D721Med (cell line): ENCODE measurements at places on chromosomes 2 and 18.
A peak's percentile ranks its signal among the peaks of the same experiment; 100 is the strongest.

DNA sequence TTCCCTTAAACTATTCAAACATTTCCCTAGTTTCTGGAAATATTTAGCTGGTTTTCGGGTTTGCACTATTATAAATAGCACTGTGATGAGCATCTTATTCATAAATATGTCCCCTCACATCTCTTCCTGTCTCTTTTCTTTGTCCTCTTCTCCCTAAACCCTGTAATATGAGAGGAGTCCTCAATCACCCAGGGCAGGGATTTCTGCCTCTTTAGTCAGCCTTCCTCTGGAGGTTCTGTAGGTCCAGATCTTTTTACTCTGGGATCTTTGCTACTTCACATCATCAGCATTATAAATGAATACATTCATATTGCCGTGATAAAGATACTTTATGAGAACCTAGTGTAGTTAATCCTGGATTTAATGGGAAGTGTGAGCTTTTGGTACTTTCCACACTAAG, 87.9 kb upstream of the TTN start:
- DNase-seq: no peak

- peak; percentile 47 for DNase-seq
Observed at GRCh38 chr2:203535078-203535783, at the start of gene RAPH1. Gene RAPH1, minus strand, starts transcription at chr2:203535301. Its CDS starts 39,948 bp downstream, at chr2:203495353.

GRCh38 chr2:137975280-137976271, 11.3 kb downstream of the HNMT start:
- DNase-seq: no peak

GRCh38 chr18:70249118-70249517, 39.7 kb upstream of the SOCS6 start:
- DNase-seq: no peak

GRCh38 chr2:181686576-181687185, 6.4 kb upstream of the NEUROD1 start:
- DNase-seq: no peak

DNA sequence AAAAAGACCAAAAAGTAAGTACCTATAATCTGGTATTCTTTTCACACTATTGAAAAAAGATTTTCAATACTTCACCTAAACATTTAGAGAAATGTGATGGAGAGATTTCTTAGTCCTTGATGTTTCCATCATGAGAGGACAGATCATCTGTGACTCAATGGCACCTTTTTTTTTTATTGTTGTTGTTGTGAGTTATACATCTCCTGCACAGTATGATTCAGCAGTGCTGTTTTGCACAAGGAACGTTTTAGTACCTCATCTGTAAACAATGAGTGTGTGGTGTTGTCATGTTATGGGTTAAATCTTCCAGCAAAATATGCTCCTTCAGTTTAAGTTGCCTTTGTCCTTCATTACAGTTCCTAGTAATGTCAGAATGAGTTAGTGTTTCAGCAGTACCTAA, 2.2 kb downstream of the KIAA1328 start:
- no peak for DNase-seq

DNA sequence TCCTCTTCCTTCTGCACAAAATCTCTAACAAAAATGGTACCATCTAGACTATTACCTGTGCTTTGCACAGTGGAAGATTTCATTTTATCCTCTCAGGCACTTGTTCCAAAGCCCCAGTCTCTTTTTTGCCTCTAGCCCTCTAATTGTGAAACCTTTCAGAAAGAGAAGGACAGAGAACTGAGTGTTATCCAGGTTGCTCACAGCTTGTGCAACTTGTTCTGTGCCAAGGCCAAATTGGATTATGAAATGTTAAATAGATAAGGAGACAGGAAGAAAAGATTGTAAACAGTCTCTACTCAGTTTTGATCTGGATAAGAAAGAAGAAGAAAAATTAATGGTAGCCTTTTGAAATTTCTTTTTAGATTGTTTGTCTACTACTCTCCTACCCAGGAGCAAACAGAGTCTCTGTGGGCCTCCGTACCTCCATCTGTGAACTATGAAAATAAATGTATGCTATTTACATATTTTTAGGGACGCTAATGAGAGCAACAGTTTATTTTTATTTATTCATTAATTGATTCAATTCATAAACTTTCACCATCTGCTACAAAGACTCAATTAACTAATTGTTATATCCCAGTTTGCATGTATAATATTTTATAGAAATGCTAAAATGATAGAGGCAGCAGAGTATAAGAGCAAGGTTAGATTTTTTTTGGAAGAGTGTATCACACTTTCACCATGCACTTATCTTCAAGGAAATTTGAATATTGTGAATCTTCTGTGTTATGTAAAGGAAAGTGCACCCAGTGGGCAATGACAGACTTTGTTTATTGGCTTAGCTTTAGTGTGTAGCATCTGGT, 339.0 kb upstream of the ETAA1 start:
- DNase-seq: no peak

DNA sequence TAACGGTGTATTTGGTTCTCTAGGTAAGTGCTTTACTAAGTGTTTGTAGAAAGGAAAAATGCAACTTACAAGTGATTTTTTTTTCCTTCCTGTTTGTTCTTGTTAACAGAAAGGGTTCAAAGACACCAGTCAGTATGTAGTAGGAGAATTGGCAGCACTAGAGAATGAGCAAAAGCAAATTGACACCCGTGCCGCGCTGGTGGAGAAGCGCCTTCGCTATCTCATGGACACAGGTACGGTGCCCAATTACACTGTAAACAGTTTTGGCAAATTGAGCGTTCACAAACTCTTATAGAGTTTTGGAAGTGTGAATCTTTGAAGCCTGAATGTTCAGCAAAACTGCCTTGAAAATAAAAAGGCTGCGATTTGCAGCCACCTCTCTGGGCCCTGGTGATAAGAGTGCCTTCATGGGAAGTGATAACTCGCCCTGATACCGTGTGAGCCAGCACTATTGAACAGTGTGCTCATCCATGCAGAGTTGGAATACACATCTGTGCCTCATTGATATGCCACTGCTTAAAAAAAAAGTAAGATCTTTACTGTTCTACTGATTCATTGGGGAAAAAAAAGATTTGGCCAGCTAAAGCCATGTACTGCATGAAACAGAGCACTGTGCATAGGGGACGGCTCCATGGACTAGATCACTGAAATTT, 54.0 kb upstream of the OTX1 start:
- DNase-seq: no peak

DNA sequence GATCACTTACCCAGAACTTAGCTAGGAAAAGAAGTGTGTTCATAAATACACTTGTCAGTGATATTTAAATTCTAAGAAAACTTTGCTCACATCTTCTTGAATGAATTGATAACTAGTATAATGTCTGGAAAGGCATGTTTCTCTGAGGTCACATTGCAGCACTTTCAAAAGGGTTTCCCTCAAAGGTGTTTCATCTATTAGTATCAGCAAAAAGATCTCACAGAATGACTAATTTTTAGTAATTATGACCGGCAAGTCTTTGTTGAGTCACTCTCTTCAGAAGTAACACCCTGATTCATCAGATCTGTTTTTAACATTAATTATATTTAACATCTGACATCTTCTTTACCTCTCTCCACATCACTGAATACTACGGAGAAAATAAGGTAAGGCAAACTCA, 222.3 kb downstream of the IKZF2 start:
- no peak for DNase-seq

- no peak for DNase-seq
Observed at GRCh38 chr2:73614105-73614504, 28.1 kb downstream of the NAT8 start.

DNA sequence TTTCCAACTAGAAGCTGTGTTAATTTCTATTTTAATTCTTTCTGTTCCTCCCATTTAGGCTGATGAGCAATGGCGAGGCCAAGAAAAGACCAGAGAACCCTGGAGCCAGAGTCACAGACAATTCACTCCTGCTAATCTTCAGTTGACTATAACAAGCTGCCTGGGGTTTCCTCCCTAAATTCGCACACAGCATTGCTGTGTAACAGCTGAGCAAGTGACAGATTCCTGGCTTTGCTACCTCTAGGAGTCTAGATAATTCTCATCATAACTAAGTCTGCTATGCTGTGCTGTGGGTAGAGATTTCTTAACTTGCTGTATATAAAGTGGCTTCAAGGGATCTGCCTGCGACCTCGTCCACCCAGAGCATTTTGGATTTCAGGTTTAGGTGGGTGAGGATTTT, 131.3 kb upstream of the REV1 start:
- no peak for DNase-seq

DNA sequence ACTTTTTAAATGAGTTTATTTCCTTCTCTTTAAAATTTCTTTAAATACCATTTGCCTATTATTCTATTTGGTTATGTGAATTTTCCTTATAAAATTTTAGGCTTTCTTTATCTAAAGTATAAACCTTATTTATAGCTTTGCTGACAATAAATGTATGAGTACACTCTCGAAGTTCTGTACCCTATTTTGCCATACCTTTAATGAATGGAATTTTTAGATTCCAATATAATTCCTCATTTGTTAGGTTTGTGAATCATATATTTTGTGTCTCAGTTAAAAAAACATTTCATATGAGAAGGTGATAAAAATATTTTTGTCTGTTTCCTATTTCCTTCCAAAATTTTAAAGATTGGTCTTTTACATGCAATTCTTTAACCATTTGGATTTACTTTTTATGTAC, 427.4 kb upstream of the SLC8A1 start:
- no peak for DNase-seq

DNA sequence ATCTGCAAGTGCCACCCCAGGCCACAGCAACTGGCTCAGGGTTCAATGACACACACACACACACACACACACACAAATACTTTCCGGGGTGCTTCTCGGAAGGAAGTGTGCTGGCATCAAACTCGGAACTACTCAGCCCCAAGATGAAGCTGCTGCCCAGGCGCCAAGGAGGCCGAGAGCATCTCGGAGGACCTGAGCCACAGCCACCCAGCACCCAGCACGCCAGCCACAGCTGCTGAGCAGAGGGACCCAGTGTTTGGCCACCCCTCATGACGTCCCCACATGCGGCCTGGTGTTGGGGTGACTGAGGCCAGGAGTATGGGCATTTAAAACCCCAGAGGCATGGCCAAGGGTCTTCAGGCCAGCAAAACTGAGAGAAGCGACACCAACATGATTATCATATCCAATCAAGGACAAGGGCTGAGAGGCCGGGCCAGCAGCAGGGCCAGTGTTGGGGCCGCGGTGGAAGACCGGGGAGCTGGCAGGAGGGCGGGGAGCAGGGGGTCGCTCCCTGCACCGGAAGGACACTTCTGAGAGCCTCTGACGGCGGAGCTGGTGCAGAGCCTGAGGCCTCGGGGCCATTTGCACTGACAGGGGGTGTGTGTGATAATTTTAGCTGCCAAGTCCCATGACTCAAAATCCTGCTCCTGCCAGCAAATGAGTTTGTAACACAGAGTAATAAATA, 61.8 kb downstream of the BIN1 start:
- DNase-seq: no peak

DNA sequence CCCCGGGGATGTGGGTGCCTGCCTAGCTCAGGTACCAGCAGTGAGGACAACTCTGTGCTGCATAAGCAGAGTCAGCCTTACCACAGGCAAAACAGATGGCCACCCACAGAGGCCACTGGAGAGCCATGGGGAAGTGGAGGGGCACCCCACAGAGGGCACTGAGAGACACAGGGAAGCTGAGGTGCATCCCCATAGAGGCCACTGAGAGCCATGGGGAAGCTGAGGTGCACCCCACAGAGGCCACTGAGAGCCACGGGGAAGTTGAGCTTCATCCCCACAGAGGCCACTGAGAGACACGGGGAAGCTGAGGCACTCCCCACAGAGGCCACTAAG, 134.1 kb upstream of the EPAS1 start:
- no peak for DNase-seq

- no peak for DNase-seq
Observed at GRCh38 chr2:215535125-215535668, 99.3 kb upstream of the FN1 start.

DNA sequence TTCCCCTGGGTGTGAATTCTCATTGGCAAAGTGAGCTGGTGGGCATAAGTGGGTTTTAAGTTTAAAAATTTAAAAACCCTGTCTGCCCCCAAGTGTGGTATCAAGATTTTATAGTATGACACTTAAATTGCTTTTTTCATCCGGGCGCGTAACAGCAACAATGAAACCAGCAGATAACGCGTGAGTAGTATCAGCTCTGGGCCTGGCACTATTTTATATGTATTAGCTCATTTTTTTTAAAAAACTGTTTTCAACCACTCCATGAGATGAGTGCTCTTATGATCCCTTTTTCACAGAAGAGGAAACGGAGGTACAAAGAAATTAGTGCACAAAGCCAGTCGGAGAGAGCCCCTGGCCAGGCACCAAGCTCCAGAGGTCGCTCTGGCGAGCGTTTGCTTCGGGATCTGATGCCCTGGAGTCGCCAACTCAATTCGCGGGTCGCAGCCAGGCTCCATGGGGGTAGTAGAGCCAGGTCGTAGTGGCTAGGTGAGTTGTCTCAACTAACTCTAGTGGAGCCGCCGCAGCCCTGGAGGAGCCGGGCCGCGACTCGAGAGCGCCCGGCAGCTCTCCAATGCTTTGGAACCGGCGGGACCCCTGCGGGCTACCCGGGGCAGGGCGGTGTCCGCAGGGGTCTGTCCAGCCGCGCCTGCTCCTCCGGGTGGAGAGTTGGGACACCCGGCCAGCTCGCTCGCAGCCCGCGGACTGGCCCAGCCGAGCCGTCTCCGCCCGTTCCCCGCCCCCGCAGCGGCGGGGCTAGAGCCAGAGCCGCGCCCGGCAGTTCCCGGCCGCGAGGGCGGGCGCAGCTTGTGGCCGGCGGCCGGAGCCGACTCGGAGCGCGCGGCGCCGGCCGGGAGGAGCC, at the start of gene IL1R1:
IL1R1 (plus strand) TSS at position 777 of the 859 bp plus-strand sequence. CDS start 14,979 bp downstream, outside the sequence.
- no peak for DNase-seq

DNA sequence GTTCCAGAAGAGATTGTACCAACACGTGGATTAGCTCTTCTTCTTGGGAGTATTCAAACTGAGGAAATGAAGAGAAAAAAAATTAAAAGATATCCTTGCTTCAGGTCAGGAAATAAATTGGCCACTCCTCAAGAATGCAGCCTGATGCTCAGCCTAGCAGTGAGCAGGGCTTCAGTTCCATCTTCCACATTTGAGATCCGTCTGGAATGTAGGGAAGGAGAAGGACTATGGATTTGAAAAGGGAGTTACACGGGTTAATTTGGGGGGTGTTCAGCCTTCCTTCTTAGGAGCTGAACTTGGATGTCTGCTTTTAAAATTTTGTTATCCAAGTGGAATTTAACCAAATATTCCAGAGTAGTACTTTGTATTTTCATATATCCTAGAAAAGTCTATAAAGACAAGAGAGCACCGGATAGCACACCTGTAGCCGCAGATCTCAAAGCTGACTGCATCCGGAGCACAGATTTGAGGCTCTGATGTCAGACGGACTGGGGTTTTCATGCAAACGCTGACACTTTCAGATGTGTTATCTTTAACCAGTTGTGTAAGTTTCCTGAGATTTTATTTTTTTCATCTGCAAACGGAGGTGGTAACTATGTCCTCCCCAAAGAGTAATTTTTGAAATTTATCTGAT, 99.3 kb downstream of the COPS8 start:
- no peak for DNase-seq

GRCh38 chr2:85071096-85071495, 62.1 kb upstream of the TCF7L1 start:
- DNase-seq: no peak
